ENCODE measurements at places on chromosomes 1 and 21.

- no peak for DNase-seq
Measured at GRCh38 chr1:209534496-209535250, 48.8 kb upstream of the CAMK1G start.

DNA sequence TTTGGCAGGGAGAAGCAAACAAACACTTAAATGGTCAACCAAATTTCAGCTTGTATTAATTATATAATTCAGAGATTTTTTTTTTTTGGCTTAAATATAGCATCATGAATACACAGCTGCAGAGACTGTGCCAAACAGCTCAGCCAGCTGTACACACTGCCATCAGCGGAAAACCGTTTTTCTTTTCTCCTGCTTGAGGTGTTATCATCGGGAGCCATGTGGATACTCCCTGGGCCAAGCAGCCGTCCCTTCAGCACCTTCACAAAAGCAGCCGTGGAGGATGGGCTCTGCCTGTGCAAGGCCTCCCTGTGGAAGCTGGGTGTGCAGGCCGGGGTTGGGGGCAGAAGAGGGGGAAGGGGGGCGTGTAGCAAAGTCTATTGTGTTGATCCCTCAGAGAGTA lies 85.0 kb downstream of the NUF2 start:
- peak; percentile 73 for DNase-seq

DNA sequence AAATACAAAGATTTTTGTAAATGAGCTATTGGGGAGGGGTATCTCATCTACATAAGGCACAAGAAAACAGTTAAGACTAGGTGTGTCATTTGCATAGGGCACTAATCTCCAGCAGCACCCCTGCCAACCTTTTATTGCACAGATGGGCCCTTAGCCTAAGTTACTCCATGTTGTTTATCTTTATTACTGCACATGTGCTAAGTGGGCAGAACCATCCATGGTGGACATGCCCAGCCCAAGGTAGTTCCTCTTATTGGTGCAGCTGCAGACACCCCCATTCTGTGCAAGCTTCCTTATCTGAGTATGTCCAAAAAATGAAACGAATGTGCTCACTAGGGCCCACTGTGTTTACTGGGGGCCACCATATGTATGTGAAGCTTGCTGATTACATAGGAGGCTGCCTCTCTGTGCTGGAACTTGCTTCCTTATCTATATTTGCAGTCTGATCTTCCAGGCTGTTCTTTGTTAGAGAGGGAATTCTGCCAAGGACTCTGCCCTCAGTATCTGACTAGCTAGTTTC lies 77.3 kb upstream of the NEK7 start:
- DNase-seq, result no peak

DNA sequence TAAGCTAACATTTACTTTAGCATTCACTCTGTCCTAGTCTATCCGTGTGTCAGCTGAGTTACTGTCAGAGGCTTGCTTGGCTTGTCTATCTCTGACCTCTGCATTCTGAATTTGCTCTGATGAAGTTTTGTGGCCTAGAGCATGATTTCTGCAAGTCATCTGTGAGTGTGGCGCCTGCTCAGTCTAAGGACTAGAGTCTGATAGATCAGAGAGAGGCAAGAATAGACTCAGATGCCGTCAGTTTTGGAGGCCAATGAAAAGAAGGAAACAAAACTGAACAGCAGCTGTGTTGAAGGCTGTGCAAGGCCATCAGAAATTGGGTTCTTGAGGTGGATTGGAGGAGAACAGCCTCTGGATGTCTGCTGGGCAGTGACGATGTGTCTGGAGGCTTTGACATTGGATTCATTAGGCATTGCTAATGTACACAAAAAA lies 573.1 kb downstream of the USP25 start:
- no peak for DNase-seq

- DNase-seq, result peak; percentile 15
Measured at GRCh38 chr1:152112101-152112884, 3.0 kb downstream of the TCHH start.

GRCh38 chr1:15444468-15445389 lies 6.5 kb downstream of the CTRC start:
- no peak for DNase-seq

DNA sequence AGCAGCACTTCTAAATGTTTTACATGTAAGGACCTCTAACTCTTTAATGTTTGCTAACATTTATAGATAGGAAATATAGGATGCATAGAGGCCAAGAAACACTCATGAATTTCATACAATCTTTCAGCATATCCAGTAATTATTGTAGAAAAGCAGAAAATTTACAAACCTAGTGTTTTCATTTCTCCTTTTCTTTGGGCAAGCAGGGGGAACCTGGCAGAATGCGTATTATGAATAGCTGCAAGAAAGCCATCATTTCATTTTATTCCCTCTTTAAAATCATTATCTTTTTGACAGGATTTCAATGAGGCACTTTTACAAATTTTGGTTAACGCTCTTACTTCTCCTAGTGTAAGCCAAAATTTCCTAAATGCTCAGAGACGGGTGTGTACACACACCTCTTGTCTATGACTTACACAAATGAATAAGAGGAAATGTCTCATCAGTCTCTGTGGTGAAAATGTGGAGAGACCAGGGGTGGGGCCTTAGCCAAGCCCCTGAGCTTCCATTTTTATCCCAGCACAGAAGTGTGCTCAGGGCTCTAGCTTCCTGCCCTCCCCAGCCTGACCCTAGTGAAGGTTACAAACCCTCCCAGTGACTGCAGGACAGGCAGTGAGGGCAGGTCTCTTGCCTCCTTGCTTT lies 91.6 kb downstream of the LRRC8C start:
- DNase-seq, result no peak

Measured in NCI-H1105 (cell line).